NCI-H748 treated with DMSO at 0.1 percent for 48 hours (cell line): ENCODE measurements at places on chromosomes 5 and 9.

GRCh38 chr5:23742701-23743100 is 235.3 kb downstream of the PRDM9 start:
- DNase-seq: no peak

DNA sequence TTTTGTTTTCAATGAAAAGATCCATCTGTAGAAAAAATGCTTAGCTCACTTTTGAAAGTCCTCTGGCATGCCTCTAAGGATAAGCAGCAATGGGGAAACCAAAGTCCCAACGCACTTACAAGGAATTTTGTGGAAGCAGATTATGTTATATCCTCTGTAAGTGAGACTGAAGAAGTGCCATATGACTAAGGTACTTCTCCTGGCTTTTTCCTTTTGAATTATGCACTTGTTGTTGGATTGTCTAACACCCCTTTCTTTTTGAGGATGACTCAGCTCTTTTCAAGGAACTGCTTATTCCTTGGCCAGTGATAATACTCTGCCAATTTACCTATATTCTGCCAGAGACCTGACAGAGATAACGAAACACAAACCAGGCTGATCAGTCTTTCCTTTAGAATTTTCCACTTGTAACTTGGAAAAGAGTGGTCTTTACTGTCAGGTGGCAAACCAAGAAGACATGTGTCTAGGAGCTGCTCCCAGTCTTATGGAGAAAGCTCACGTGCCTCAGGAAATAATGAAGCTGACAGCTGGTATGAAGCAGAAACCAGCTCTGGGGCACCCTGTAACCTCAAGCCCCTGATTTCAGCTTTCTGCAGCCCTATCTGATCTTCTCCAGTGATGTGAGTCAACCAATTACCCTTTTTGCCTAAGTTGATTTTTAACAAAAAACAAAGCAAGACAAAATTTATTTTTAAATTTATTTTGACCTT is 290.8 kb upstream of the FBXL7 start:
- DNase-seq: no peak

DNA sequence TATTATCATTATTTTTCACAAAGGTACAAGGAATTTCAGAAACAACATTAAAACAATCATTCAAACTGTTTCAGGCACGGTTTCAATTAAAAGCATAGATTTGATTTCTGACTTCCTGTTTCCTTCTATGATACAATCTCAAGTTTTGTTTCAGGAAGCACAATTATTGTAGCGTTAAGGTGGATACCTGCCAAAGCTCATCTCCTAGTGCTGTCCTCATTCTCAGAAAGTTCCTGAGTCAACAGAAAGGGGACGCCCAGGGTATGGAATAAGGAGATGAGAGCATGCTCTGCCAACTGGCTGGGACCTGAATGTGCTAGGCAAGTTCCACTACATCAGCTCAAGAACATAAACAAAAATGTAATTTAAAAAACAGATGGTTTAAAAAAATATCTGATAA is 2.0 kb upstream of the TRIM14 start:
- DNase-seq: no peak

GRCh38 chr5:113293975-113294310 is 140.8 kb downstream of the TSSK1B start:
- peak; percentile 42 for DNase-seq

GRCh38 chr9:121691890-121692289 is 40.5 kb downstream of the DAB2IP start:
- no peak for DNase-seq

DNA sequence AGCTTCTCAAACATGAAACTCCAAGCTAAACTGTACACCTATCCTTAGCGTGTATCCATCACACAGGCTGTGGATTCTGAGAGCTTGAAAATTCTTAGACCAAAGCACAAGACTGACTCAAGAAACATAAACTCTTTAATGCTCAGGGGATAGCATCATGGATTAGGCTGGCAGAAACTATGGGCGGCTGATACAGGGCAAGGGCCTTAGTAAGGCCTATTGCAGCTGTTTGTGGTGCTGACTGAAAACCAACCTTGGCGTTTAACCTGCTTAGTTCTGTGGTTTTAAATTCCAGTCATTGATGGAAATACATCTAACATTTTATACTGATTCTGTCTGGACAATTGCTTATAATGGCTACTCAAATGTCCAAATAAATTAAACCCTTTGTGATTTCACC is 183.7 kb downstream of the TLR4 start:
- no peak for DNase-seq

GRCh38 chr9:104784098-104784497 is 20.2 kb downstream of the NIPSNAP3B start:
- DNase-seq: no peak

DNA sequence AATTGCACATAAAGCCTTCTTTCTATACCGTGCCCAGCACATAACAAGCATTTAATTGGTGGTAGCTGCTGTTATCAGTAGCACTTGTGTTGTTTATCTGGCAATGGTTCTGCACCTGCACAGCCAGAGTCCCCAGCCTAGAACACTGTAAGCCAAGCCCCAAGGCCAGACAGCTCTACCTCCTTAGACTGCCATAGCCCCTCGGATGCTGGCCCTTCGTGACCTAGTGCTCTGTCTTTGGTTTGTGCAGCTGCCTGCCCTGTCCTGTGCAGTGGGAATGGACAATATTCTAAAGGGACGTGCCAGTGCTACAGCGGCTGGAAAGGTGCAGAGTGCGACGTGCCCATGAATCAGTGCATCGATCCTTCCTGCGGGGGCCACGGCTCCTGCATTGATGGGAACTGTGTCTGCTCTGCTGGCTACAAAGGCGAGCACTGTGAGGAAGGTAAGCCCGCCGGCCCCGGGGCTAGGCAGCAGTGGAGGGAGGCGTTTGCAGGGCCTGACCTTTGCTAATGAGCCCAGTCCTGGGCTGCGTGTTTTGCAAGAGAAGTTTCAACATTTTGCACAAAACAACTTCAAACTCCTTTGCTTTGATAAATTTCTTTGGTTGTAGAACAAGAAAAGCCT is 173.3 kb upstream of the WWC1 start:
- peak; percentile 68 for DNase-seq

- DNase-seq: no peak
Observed at GRCh38 chr9:100106616-100107015, 7.6 kb downstream of the INVS start.

GRCh38 chr5:133751846-133752245 is 139.5 kb upstream of the FSTL4 start:
- no peak for DNase-seq

- no peak for DNase-seq
Observed at GRCh38 chr9:107043886-107044285, 180.9 kb downstream of the ZNF462 start.

DNA sequence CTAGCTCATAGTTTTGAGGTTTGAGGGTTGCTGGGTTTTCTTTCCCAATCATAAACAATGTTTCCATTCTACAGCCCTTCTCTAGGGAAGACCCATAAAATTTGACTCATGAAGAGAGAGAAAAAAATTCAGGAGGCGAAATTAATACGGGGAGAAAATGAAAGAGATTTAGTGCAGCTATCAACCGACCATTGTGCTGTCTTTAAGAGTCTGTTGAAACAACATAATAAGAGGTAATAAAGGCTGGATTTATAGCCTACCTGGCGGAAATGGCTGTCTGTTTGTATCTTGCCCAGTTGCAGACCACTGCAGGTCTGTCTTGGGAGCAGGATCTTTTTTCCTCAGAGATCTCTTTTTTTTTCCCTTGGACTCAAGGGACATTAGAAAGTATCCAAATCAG is 66.9 kb downstream of the TLR4 start:
- DNase-seq: peak; percentile 75
